Stimulated activated CD4-positive, alpha-beta T cell treated with anti-CD3 and anti-CD28 coated beads, Interleukin-15, amount 100 ng/mL, for 1 hour (primary cell): ENCODE measurements at places on chromosomes 2 and 18.

DNA sequence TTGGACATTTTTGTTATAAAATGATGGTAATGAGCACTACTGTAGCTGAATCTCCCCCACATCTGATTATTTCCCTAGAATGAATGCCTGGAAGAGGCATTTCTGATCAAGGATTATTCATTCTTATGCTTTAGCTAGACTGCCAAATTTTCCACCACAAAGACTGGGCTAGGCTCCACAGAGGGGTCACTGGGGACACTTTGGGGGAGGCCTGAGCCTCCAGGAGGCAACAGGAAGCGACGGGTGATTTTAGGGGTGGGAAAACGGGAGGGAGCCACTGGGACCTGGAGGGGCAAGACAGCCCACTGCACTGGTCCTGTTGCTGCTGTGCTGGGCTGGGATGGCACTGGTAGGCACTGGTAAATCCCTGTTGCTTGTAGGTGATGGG lies 2.4 kb upstream of the ASB1 start:
- DNase-seq: no peak

- DNase-seq: no peak
These were observed 65.9 kb downstream of the BCL2 start for GRCh38 chr18:63253428-63254372.

DNA sequence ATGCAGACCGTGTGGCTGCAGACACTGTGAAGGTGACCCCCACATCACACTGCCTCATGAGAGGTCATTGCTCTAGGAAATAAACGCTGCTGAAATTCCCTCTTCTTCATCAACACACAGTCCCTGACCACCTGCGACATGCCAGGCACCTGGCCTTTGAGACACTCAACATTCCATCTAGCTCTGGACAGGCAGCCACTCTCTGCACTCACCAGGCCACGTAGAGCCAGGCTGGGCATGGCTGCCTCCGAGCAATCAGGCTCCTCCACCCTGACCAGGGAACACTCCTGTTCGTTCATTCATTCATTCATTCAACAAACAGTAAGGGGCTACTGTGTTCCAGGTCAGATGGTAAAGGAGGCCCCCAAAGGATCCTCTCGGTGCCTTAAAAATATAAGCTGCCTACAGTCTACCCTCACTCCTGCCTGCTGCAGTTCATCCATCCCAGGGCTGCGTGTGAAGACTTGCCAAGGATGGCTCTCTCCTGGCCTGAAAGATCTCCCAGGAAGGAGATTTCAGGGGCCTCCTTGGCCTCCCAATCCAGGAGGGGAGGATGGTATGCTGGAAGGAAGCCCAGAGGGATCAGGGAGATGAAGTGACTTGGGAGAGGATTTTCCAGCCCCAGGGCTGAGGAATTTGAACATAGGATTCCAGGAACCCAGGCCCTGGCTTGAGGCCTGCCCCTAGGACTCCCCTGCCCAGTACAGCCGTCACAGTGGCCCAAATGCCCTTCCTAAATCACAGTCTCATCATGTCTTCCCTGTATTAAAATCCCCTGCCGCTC lies 66.7 kb downstream of the TNS1 start:
- DNase-seq: no peak

GRCh38 chr2:45259547-45260160 lies 250.4 kb upstream of the SIX2 start:
- no peak for DNase-seq

- no peak for DNase-seq
These were observed 26.6 kb upstream of the CATIP start for GRCh38 chr2:218329826-218330593.

DNA sequence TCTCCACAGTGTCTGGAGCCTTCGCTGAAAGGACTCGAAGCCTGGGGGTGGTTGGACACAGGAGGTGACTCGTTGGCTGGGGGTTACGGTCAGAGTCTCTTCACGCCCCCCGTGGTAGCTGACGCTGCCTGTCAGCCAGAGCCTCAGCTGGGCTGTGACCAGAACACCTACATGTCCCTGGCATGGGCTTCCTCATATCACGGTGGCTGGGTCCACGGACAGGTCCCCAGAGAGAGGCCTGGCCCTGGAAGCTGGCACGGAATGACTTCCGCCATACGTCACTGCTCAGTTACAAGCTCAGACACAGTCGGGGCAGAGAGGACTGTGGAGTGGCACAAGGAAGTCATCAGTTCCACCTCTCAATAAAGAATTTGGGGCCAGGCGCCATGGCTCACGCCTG lies 28.5 kb downstream of the ITGB1BP1 start:
- no peak for DNase-seq

DNA sequence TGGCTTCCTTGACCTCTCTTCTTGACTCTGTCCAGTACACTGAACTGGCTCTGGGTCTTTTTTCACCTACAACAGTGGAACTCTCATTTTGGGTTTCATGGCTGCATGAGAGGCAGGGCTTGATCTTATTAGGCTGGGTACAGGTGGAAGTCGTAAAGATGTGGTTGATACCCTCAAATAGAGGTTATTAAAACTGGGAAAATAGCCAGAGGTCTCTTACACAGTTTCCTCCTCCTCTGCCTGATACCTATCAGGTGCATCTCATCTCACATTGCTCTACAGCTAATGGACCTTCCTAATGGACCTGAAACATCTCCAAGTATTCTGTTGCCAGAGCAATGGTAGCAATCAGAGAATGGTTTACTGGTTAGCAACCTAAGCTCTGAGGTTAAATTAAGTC lies 231.8 kb downstream of the ETAA1 start:
- DNase-seq: no peak

DNA sequence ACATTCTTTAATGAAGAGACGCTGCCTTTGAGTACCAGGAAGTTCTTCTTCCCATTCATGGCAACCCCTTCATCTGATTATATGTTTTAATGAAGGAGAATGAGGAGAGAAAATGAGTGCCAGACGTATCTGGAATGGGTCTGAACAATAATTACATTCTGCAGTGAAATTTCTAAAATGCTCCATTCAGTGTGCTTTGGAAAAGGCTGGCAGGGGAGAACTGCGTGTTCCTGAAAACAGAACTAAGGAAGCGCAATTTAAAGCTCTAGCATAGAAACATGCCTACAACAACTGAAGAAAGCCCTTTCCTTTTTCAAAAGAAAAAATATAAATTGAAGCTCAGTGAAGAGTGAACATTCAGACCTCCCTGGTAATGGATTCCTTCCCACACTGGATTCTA lies 58.8 kb downstream of the BOD1L2 start:
- no peak for DNase-seq

GRCh38 chr2:796141-796985 lies 119.2 kb upstream of the TMEM18 start:
- no peak for DNase-seq

- DNase-seq: no peak
These were observed 130.4 kb upstream of the ZFP36L2 start for GRCh38 chr2:43356774-43357173.

DNA sequence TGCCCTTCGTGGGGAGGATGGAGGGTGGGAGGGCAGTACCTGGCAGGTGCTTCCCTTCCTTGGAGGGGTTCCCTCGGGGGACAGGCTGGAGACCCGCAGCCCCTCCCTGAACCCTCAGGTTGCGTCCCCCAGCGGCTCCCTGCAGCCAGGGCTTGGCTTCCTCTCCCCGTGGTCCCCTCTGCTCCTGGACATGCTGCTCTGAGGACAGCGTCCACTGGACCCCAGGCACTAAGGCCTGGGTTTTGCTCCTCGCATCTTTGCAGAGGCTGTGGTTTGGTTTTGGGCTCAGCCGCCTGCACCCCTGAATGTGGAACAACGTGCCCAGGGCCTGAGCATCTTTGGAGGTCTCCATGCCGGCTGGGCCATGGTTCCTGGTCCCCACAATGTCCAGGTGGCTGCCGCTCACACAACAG lies 133.5 kb downstream of the PTGR3 start:
- DNase-seq: no peak
